Fibroblast of skin of scalp (primary cell): ENCODE measurements at places on chromosomes 12 and 14.

DNA sequence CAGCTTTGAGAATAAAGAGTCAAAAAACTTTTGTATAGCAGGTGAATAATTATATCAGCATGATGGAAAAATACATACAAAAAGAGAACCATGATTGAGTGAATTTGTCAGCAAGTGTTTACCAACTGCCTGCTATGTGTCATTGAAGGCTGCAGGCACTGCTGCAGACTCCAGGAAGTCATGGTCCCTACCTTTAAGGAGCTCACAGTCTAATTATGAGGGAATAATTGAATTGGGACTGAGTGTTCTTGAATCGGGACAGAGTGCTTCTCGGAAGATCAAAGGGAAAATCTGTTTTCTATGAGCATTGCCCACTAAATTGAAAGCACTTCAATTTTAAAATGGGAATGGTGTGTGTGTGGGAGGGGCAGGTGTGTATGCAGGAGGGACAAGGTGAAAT, 9.5 kb downstream of the OR10AD1 start:
- DNase-seq, result no peak

DNA sequence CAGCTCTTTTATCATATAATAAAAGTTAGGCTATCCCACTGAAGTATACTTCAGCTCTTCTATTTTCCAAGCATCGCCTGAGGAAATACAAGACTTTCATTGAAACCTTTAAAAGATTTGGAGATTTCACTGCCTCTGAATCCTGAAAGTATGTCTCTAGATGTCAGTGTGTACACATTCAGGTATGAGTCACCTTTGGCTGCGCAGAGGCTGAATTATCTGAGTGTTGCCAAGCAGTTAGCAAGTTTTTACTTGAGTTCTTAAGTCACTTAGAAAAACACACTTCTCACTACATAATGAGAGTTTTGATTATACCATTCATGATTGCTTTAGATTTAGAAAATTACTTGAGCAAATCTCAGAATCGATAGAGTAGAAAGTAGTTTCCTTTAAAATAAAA, 210.3 kb downstream of the TMTC2 start:
- DNase-seq, result no peak

DNA sequence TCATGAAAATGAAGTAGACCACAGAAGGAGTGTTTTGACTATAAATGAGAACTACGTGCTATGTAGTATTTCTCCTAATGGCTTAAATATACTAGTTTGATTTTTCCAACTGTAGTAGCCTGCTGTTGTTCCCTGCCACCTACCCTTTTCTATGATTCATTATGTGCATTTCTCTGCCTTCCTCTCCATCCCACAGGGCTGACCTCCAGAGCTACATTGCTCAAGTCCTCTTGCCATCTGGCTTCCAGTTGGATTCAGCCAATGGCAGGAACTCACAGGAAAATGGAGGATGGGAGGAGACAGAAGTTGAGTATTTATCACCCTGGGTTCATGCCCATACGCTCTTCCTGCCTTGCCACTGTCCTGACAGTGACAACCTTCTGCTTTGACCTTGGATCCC, 515.3 kb downstream of the SOX5 start:
- DNase-seq, result no peak

DNA sequence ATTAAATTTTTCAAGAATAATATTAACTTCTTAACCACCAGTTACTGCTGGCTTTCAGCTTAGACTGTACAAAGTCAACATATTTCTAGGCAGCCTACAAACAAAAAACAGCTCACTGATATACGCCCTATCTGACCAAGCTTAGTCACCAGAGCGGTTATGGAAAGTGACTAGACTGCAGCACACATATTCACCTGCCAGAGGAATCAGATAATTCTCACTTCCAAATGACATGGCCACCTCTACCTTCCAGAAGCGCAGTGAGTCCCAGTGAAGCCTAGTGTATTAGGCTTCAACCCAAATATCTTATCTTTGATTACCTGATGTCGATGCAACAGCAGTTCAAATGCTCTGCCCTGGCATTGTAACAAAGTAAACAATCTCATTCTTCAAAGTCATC, 8.5 kb downstream of the STXBP6 start:
- no peak for DNase-seq

GRCh38 chr14:77541905-77542304, 43.3 kb upstream of the ISM2 start:
- DNase-seq, result no peak

DNA sequence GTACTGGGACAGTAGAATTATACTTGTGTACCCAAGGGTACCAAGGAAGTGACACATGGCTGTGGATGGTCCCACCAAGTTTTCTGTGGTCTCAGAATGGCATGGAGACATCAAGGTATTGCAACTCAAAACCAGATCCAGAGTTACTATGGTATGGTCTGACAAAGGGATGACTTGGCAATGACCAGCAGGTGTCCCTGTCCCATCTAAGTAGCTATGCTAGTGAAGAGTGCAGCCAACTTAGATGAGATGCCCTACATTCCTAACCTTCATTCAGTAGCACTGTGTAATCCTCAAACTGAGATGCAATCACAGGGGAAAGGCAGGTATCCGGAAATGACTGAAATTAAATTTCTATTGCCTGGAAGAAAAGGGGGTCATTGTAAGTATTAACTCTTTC, 188.7 kb upstream of the TMEM260 start:
- no peak for DNase-seq

GRCh38 chr14:90235179-90235976, 21.0 kb upstream of the PSMC1 start:
- DNase-seq, result peak; percentile 42

GRCh38 chr12:65885716-65886115, 61.4 kb downstream of the HMGA2 start:
- DNase-seq, result no peak

GRCh38 chr14:100629098-100629497, 41.9 kb upstream of the BEGAIN start:
- no peak for DNase-seq

GRCh38 chr12:105955976-105956375, 182.8 kb downstream of the NUAK1 start:
- DNase-seq, result peak; percentile 33
